Sciatic nerve (tissue), 2 donors: ENCODE measurements at places on chromosomes 13 and 19. TPM values are rescaled to one million over a fixed set of nuclear protein-coding genes. Genes with fewer than 3 reads are reported as not detected.

- DNase-seq = no peak
Measured at GRCh38 chr19:15138427-15138826, 31.2 kb downstream of the SYDE1 start.

- DNase-seq = no peak
Measured at GRCh38 chr19:47155148-47155547, 24.5 kb downstream of the SAE1 start.

DNA sequence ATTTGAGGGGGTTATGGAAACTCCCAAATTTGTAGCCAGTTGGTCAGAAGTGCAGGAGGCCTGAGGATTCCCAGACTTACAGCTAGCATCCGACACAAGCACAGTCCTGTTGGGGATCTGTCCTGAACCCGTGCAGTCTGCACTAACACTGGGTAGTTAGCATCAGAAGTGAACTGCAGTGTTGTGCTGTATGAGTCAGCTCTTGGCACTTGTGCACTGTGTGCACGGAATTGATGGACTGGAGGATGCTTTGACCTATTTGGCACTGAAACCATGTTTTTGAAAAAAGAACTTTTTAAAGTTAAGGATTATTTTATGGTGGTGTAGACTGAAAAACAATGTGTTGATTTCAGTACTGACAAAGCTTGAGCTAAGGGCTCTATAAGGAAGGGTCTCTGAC is 279.0 kb downstream of the NHLRC3 start:
- DNase-seq = no peak

DNA sequence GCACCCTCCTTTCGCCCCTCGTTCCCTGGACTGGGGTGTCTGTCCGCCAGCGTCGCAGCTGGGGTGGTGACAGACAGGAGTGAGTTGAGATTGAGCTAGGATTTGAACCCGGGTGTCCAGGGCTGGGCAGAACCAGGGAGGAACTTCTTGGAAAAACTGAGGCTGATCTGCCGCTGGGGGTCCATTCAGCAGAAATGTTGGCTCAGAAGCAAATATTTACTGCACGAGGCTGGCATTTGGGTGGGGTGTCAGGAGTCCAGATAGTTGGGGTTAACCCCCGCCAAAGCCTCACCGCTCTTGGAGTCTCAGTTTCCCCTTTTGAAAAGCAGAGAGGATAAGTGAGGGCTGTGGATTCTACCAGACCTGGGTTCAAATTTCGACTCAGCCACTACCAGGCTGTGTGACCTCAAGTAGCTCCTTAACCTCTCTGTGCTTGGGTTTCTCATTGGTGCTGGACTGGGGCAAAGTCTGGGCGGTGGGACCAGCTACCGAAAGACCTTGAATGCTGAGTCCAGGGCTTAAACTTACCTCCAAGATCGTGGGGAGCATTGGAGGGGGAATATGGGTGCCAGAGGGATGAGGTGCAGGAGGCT is 20.9 kb downstream of the MAST3 start:
- no peak for DNase-seq

DNA sequence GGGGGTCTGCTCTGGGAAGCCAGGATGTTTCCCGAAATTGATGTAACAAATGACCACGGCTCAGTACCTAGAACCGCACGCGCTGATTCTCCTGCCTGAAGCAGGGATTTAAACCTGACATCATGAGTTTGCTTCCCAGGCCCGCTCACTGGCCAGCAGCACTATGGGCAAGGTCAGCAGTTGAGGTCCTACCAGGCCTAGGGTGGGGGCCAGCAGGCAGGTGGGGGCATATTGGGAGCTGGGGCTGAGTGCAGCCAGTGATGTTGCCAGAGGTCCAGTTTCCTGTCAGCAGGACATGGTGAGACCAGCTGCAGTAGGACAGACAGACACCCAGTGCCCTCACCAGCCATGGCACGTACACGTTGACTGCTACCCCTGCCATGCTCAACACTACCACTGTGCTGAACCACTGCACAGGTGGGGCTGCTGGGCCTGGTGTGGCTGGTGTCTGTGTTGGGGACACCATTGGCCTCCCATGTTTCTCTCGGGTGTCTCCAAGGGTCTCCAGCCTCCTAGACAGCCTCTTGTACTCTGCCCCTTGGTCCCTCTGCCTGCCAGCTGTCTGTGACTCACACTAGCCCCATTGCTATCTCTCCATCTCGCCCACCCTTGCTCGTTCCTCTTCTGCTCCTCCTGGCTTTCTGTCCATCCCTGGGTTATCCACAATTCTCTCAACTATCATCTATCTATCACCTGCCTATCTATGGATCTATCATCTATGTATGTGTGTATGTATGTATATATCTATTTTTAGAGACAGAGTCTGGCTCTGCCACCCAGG is 1.1 kb upstream of the C19orf85 start:
- no peak for DNase-seq

DNA sequence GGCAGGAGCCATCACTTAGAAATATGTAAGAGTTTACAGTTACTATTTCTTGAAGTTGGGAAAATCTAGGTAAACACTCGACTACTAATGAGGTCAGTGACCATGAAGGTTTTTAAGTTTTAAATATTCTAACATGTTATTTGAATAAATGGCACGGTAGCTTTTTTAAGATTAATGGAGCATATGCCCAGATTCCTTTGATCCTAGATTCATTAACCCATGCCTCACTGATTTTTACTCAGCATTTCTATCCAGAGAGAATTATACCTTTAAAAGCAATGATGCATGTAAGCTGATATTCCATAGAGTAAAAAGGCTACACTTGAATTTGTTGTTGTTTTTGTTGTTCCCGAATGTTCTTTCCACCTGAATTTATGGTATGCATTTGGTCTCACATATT is 541.4 kb downstream of the DACH1 start:
- no peak for DNase-seq

The ZNF616 gene
- 12.8 TPM for total RNA-seq

The ZNF836 gene
- total RNA-seq = 19.7 TPM
